Anterior cingulate cortex (tissue), 58 donors: ENCODE measurements at places on chromosomes 4 and X.
A peak's percentile ranks its signal among the peaks of the same experiment; 100 is the strongest.

GRCh38 chr4:2574863-2575262, 38.4 kb downstream of the FAM193A start:
- DNase-seq, result no peak

GRCh38 chrX:107603429-107604159, 24.7 kb upstream of the PRPS1 start:
- DNase-seq, result no peak

DNA sequence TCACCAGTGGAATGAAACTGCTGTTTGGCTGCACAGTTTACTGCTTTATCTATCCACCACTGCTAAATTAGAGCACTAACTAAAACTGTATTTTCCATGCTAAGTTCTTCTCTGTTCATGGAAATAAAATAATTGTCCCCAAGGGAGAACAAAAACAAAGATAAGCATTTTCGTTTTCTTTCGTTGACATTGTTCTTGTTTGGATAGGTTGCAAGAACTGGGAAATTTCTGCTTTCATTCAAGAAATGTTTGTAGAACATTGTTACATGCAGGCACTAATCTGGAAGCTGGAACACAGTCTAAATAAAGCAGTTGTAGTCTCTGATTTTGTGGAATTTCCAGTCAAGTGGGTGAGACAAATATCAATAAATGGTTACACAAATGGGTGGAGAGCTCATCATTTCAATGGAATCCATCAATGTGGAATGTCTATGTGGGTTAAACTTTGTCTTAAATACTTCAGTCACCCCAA, 5.8 kb upstream of the CXCL8 start:
- DNase-seq, result no peak

GRCh38 chrX:111511477-111511876, at the start of gene SERTM2:
TSS of gene SERTM2 (plus strand) at chrX:111511645. CDS start at chrX:111518858, 7,213 bp downstream.
- DNase-seq, result no peak

DNA sequence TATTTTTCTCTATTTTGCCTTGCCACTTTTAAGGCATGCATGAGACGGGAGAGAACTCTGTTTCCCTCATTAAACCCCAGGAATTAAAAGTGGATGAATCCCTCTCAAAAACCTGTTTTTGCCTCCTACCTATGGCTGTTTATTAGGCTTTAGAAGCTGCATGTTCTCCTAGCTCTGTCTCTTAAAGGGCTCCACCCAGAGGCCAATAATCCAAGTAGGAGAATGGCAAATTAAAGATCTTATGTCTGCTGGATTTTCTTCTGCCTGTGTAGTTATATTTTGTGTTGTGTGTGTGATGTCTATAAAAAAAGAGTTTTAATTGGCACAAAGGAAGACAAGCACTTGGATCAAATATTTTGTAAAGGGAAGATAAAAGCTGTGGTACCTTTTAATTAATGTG, 32.4 kb downstream of the MAGEC1 start:
- no peak for DNase-seq

DNA sequence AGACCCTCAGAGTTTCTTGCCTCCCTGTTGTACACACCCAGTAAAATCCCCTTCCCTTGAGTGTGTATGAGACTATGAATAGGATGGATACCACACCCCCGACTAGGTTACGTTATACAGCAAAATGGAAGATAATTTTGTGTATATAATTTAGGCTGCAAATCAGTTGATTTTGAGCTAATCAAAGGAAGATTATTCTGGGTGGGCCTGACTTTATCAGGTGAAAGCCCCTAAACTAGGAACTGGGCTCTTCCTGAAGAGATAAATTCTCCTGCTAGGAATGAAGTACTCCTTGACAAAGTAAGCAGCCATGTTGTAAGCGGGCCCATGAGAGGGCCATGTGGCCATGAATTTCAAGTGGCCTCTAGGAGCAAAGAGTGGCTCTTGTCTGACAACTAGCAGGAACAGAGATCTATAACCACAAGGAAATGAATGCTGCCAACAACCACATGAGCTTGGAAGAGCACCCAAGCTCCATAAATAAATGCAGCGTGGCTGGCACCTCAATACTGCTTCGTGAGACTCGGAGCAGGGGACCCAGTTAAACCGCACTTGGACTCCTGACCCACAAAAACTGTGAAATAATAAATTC, 646.4 kb downstream of the IL1RAPL1 start:
- DNase-seq, result no peak

GRCh38 chr4:92520563-92520962, 216.8 kb downstream of the GRID2 start:
- no peak for DNase-seq

DNA sequence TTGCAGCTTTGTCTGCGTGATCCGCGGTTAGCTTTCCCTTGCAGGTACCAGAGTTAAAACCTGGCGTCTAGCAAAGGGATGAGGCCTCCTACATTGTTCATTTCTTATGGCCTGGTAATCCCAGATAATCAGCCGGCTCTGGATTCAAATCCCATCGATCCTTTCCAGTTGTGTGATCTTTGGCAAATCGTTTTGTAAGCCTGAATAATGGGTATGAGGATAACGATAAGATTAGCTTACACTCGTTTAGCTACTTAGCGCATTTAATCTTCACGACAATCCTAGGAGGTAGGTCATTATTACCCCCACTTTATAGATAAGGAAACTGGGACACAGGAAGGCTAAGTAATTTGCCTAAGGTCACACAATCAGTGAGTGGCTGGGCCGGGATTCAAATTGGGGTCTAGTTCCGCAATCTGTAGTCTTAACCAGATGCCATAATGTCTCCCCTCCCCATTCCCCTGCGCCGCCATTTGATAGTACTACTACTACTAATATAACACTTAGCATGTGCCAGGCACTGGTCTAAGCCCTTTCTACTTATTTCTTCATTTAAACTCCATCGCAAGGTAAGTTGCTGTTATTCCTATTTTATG, 1.7 kb upstream of the UBA1 start:
- no peak for DNase-seq

GRCh38 chrX:118337687-118338086, 8.2 kb upstream of the WDR44 start:
- no peak for DNase-seq

- DNase-seq, result no peak
Observed at GRCh38 chrX:38988301-38988700, 187.0 kb downstream of the MID1IP1 start.

GRCh38 chrX:121558886-121559285, 511.5 kb downstream of the GLUD2 start:
- DNase-seq, result no peak

DNA sequence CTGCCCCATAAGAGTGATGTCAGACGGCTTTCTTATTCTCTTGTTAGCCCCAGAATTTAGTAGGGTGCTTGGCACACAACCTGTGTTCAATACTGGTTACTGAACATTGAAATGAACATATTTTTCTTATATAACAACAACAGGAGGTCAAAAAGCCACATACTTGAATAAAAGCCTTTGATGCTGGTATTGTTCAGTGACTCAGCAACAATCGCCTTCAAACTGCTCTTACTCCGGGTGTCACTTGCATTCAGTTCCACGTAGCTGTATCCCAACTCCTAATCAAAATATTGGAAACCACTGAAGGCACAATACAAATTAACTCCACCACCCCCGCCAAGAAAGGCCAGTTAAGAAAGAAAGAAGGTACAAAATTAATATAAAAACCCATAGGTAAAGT, 61.5 kb downstream of the RFC1 start:
- no peak for DNase-seq

GRCh38 chr4:183552274-183553146, 47.7 kb downstream of the ING2 start:
- DNase-seq, result no peak

- no peak for DNase-seq
Observed at GRCh38 chr4:78591404-78591803, 39.8 kb downstream of the ANXA3 start.

DNA sequence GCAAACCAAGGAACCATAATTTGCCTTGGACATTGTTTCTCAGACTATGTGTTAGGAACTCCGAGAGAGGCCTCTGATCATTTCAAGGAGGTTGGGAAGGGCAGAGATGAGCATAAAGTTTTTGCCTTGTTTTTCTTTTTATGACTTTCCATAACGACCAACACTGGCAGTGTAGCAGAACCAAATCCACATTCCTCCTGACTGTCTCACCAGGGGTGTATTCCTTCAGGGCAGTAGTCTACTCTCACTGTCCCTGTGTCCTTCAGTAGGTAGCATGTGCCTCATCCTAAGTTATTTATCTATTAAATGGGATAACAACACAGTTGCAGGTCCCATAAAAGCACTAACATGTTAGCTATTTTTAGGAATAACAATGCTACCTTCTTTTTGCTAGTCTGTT, 20.8 kb downstream of the EGFL6 start:
- DNase-seq, result no peak

GRCh38 chr4:81724925-81725329, 253.2 kb upstream of the RASGEF1B start:
- peak; percentile 46 for DNase-seq

DNA sequence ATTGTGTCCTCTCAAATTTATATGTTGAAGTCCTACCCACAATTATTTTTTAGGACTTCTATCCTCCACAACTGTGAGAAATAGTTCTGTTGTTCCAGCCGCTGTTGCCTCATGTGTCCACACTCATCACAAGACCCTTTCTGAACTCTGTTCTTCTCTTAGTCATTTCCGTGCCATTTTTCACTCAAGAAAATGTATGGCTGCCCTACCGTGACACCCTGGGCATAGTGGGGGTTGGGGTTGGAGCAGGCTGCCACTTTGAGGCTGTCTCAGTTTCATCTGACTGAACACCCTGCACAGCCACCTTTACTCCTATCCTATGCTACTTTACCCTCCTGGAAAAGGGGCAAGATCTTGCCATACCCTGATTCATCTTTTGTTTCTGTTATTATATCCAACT, 319.1 kb downstream of the TENM3 start:
- DNase-seq, result no peak

DNA sequence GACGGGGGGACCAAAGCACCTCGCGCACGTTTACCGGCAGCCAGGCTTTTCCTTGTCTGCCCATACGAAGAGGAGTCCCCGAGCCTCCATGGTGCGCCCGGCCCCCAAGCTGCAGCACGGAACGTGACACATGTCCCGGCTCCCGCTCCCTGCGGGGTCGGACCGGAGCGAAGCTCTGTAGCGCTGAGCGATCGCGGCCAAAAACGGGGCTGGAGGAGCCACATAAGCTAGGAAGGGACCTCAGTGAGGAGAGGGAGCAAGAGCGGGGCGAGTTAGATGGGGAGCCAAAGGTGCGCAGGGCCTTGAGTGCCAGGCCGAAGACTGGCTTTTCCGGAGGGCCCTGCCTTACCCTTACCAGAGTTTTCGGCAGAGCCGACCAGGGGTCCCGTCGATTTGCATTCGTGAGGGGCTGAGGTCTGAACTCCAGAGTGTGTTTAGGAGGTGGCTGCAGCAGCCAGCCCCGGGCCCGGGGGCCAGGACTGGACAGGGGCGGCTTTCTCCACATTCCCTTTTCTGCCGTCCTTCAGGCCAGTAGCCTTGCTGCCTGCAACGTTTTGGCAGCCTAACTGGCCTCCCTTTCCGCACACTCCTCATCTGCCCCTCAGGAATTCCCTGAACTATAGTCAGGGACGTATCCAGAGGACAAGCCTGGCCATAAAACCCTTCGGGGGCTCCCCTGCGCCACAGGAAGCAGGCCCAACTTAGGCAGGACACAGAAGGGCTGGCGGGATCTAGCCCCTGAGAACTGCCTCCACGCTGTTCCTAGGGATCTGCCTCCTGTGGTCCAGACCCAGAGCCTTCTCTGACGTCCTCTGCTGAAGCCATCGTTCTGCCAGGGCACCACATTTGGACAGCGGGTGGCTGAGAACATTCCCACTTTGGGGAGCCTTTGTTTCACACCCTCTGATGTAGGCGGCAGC, 689 bp downstream of the SSR4 start:
- no peak for DNase-seq

DNA sequence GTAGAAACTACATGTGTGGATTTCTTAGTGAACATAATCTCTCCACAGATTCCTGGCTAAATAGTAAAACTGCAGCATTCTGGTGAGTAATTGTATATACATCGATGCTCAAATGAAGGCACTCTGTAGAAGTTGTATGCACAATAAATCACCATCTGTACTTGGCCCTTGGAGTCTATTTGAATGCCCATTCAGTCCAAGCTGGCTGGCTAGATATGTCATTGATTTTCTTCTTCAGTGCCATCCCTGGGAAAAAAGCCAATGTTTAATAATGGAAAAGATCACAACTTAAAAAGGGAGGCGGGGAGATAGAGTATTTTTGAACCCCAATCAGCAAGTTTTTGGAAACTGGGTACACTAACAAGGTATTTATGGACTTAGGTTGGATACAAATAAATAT, 381.0 kb upstream of the TEX13C start:
- no peak for DNase-seq

DNA sequence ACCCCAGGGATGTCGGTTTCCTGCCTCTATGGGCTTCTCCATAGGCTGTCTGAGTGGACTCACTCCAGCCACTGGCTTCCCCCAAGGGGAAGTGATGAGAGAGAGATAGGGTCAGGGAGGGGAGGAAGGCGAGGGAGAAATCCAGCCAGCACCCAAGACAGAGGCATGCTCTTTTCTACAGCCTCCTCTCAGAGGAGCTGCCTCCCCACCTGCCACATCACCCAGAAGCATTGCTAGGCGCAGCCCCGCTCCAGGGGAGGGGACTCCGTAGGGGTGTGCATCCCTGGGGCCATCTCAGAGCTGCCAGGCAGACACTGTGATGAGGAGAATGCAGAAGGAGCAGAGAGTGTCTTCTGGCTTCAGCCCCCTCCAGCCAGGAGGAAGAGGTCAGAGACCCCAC, 109.5 kb upstream of the NKX1-1 start:
- no peak for DNase-seq

- DNase-seq, result no peak
Observed at GRCh38 chr4:131427000-131427399, 1722.1 kb upstream of the PCDH10 start.

DNA sequence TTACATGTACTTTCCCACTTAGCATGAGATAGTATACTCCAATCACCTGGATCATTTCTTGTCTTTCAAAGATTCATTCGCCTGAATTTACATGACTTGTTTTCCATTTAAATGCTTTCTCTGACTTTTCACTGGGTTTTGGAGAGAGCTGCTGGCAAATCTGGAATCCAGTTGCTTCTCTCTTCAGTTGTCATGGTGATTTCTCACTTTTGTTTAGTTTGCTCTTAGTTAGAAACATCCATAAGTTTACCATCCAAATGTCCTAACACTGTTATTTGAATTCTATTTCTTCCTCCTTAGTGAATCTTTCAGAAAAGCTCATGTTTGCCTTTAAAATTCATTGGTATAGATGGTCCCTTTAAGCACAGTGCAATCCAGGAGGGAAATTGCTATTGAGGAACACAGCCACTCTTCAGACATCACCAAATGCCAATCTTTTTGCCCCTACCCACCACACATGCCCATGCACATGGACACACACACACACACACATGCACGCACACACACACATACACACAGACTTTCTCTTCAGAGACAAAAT, 51.7 kb downstream of the REELD1 start:
- no peak for DNase-seq
